NCI-H526 treated with DMSO at 0.1 percent for 48 hours (cell line): ENCODE measurements at places on chromosomes 12 and 14.
A peak's percentile ranks its signal among the peaks of the same experiment; 100 is the strongest.

- no peak for DNase-seq
Observed at GRCh38 chr12:57232156-57232756, 2.7 kb downstream of the SHMT2 start.

- DNase-seq = peak; percentile 46
Observed at GRCh38 chr14:77457115-77457521, 283 bp downstream of the VIPAS39 start.

GRCh38 chr12:121439715-121440114 lies 39.8 kb downstream of the RNF34 start:
- no peak for DNase-seq

DNA sequence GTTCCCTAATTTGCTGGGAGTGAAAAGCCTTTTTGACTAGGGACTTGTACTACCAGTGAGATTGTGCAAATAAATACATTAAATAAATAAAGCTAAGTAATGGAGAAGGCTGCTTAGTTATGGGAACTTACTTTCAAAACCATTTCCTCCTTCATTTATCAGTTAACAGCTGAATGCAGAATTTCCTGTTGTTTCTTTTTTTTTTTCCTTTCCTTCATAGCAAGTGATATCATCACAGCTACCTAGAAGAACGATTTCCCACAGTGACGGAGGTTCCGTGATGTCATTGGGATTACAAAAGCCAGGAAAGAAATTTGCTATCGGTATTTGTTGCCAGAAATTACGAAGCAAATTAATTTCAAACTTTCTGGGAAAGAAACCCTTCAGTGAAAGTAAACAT lies 42.1 kb upstream of the SOCS2 start:
- no peak for DNase-seq

GRCh38 chr12:2431810-2432209 lies 363.0 kb upstream of the FKBP4 start:
- DNase-seq = no peak

DNA sequence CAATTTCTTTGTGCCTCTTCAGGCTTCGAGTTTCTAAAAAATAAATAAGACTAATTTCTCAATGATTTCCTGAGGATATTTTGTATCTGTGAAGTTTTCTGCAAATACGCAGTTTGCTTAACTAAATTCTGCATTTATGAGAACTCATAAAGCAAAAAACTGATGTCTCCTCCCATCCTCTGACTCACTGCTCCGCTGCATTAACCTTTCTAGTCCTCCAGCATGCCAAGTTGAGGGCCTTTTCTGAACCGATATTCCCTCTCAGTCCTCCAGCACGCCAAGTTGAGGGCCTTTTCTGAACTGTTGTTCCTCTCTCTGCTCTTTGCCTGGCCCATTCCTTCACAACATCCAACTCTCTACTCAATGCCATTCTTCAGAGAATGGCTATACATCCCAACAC lies 3.2 kb downstream of the IPO8 start:
- no peak for DNase-seq

DNA sequence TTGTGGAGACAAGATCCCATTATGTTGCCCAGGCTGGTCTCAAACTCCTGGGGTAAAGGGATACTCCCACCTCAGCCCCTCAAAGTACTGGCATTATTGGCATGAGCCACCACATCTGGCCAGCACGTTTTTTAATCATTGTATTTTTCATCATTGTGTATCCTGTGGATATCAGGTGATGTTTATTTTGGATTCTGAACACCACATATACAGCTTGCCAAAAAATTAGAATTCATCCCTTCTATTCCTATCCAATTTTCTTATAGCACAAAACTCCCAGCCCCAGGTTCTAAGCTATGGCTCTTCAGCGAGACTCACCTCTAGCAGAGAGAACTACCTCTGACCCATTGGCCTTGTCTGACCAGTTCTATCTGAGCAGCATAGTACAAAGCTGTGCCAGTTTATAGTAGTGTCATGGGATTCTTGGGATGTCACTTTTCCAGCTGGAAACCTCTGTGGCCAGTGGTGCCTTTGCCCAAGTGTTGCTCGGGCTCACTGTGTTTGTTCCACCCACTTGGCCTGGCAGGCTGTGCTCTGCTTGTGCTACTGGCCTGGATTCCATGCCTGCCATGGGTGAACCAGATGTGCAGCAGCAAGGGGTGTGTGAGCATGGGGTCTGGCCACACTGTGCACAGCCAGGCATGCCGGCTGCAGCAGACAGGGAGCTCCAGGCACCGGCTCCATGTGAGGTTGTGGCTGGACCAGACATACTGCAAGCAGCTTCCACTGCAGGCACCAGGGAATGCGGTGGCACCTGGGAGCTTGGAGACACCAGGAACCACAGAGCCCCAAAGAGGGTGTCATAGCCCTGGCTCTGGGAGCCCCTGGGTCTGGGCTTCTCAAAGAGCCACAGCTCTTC lies 37.2 kb downstream of the TIMELESS start:
- no peak for DNase-seq

DNA sequence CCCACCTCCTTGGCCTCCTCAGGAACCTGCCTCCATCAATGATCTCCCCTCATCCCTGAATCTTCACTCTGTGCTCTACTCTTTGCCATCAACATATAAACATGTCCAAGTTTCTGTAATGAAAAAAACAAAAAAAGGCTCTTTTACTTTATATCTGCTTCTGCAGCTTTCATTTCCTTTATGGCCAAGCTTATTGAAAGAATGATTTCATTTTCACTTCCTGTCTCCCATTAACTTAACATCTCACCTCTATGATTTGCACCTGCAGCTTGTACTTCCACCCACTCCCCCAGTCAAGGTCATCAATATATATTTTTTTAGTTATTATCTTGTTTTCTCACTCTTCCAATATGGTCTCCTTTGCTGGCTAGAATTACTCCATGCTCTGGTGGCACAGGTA lies 15.6 kb upstream of the RNU6-7 start:
- DNase-seq = no peak

DNA sequence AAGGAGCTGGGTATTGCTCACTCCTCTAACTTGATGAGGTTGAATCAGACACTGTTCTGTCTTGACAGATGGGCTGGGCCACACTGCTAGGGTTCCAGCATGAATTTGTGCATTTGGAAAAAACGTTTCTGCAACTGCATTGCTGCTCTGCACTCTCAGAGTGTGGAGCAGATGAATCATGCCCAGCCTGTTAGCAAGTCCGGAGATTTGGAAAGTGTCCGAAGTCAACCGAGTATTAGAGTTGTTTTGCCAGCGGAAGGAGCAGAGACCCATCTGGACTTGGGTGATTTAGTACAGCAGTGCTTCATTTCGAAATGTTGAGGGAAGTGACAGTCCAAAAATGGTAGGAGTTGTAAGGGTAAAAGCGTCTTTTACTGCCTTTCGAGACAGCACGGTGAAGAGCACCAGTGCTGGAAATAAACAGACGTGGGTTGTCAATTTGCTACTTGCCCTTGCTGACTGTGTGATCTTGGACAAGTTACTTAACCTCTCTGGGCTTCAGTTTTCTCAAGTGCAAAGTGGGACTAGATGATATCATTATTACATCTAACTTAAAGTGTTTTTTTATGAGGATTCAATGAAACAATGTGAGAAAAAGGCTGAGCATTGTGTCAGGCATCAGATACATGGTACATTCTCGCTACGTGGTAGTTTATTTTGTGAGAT lies 139.5 kb downstream of the CHST11 start:
- DNase-seq = no peak

DNA sequence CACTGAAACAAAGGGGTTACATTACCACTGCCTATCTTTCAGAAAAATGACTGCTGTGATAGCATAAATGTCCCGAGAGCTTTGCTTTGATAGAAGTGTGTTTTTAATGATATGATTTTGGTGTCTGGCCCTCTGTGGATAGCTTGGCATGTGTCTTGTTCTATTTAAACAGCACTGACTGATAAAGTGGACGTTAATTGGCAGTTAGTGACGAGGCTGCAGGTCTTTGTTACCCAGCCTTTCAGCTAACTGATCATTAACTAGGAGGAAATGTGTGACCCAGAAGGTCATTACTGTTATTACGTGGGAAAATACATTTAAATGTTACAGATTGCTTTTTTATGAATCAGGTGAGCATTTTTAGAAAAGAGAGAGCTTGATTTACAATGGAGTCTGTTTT lies 428.3 kb downstream of the DIO2 start:
- no peak for DNase-seq

DNA sequence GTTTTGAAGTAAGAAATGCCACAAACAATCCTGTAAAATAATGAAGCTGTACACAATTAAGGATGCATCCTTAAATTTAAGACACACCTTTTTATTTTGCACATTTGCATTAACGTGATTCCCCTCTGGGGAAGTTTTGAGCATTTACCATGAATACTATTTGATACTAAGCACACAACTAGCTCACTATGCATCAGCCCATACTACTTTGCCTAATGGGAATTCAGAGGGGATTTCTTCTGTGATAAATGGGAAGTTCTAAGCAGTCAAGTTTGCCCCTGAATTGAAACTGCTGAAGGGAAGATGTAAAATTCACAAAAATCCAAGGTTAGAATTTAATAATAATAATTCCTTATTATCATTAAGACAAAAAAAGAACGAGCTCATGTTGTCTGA lies 27.4 kb downstream of the SINHCAF start:
- peak; percentile 31 for DNase-seq

DNA sequence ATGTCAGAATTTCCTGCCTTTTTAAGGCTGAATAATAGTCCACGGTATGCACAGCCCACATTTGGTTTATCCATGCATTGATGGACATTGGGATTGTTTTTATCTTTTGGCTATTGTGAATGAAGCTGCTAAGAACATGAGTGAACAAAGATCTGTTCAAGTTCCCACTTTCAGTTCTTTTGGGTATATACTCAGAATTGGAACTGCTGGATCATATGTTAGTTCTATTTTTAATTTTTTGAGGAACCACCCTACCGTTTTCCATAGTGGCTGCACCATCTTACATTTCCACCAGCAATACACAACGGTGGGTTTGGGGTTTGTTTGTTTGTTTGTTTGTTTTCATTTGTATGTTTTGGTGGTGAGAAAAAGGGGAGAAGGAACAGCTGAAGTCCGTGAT lies 6.4 kb downstream of the GPR68 start:
- no peak for DNase-seq

DNA sequence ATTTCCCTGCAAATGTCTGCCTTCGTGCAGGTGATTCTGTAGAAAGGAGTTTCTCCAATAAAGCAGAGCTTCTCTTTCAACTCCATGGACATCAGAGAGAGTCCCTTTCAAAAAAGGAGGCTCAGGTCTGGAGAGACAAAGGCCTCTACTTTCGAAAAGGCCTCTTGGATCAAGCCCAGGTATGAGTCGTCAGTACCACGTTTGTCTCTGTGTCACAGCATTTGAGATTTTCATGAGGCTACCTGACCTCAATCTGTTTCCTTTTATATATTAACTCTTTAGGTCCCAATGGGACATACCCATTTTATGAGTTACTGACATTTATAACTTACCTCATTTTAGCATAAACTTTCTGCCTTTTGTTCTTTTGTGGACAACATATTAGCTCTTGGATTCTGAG lies 290.8 kb downstream of the RPAP3 start:
- no peak for DNase-seq

DNA sequence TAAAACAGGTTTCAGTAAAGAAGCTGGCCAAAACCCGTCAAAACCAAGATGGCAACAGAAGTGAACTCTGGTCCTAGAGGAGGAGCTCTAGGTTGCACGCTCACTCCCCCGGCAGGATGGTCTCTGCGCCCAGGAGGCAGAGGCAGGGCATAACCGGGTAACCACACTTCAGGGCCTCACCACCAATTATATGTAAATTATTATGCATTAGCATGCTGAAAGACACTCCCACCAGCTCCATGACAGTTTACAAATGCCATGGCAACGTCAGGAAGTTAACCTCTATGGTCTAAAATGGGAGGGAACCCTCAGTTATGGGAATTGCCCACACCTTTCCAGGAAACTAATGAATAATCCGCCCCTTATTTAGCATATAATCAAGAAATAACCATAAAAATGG lies 20.1 kb upstream of the SLC6A12 start:
- DNase-seq = no peak

- peak; percentile 91 for DNase-seq
Observed at GRCh38 chr14:99422228-99423010, 58.2 kb downstream of the SETD3 start.

DNA sequence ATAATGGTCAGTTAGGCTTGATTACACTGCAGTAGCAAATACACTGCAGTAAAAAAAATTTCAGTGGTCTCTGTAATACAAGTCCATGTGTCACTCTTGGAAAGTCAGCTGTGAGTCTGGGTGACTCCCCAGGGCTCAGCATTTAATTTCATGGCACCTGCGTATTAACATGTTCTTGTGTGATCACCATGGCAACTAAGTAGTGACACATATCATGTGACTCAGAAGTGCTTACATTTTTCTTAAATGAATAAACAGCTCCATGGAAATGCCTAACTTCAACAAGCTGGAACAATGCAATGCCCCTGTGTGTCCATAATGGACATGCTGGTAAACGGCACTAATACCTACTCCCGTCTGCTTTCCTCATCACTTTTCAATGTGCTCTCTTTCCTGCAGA lies 88.5 kb upstream of the ANO4 start:
- DNase-seq = no peak

DNA sequence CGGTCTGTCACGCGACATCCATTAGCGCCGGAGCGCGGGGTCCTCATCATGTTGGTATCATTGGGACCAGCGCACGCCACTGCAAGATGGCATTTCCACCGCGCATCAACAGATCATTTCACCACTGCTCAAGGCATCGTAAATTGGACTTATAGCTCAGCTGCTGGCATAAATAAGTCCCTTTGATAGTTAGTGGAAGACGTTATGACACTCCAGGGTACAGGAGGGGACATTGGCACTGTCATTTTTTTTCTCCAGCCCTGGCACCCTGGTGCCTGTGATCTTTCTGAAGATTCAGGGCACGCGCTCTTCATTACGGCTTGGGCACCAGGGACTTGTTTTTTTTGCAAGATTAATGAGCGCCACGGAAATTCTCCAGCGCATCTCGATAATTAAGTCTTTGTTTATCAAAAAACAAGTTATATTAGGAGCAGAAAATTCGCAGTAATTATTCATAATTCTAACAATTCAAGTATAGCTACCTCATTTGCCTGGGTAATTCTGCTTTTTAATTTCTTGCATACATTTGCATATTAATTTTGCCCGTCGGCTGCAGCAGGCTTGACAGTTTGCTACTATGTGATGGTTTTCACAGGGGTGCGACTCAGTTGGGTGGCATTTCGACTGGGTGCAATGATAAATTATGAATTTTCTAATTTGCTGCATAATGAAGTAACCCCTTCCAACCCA lies 167.7 kb downstream of the VRK1 start:
- no peak for DNase-seq

DNA sequence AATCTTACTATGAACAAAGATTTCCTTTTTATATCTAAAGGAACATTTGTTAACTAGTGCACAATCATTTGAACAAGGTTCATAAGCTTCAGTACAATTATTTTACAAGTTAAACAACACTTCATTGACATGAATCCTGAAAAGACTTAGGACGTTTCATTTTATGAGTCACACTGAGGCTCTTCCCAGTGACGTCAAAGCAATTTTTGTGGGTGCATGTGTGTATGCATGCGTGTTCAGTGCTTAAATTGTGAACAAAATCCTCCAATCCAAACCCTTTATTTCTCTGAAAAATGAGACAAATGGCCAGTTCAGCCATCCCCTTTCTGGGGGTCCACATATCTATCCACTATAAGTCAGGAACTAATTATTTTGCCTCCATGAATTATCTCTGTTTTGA lies 2.9 kb downstream of the LMNTD1 start:
- no peak for DNase-seq

- no peak for DNase-seq
Observed at GRCh38 chr14:84390010-84390409, 1139.9 kb upstream of the FLRT2 start.
